Mesenteric fat pad (tissue), 1 donor: ENCODE measurements at places on chromosomes 2 and 18. TPM values are rescaled to one million over a fixed set of nuclear protein-coding genes. Genes with fewer than 3 reads are reported as not detected.

ALPP gene
- not detected for total RNA-seq

PJVK gene
- 2.1 TPM for total RNA-seq

KCNG2 gene
- 0.51 TPM for total RNA-seq

MSTN gene
- total RNA-seq, result 0.48 TPM

REG1B gene
- total RNA-seq, result 2.6 TPM

CCDC74A gene
- total RNA-seq, result 0.96 TPM

EPHA4 gene
- 23.1 TPM for total RNA-seq

C2orf78 gene
- total RNA-seq, result not detected

GPN1 gene
- total RNA-seq, result 23.1 TPM

PLGLB1 gene
- not detected for total RNA-seq

PCGF1 gene
- total RNA-seq, result 22.1 TPM

CACNB4 gene
- total RNA-seq, result 1.7 TPM

KRTCAP3 gene
- 0.48 TPM for total RNA-seq

- DNase-seq, result no peak
Measured at GRCh38 chr2:170024721-170025120, 153.2 kb upstream of the MYO3B start.

- DNase-seq, result peak; percentile 72
Measured at GRCh38 chr2:860259-860855, 90.3 kb upstream of the SNTG2 start.

GRCh38 chr2:50952596-50952995 lies 79.3 kb downstream of the NRXN1 start:
- DNase-seq, result no peak

DNA sequence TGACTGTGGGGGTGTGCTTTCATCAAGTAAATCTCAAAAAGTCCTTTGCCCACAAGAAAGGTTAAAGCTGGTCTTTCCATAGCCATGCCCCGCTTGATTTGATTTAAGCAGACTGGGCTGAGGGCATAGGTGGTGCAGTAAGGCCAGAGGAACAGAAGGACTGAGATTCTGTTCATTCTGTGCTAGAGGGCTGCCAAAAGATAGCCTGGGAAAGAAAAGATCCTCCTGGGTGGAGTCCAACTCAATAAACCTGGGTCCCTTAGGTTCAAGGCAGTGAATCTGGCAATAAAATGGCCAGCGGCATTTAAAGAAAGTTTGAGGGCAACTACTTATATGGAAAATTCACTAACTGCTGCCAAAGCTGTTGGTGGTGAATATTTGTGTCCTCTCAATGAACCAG lies 59.2 kb upstream of the MAP3K20 start:
- no peak for DNase-seq

- DNase-seq, result no peak
Measured at GRCh38 chr2:199458009-199458805, 468 bp upstream of the SATB2 start.

- DNase-seq, result no peak
Measured at GRCh38 chr18:12803069-12803936, 80.7 kb downstream of the PTPN2 start.

DNA sequence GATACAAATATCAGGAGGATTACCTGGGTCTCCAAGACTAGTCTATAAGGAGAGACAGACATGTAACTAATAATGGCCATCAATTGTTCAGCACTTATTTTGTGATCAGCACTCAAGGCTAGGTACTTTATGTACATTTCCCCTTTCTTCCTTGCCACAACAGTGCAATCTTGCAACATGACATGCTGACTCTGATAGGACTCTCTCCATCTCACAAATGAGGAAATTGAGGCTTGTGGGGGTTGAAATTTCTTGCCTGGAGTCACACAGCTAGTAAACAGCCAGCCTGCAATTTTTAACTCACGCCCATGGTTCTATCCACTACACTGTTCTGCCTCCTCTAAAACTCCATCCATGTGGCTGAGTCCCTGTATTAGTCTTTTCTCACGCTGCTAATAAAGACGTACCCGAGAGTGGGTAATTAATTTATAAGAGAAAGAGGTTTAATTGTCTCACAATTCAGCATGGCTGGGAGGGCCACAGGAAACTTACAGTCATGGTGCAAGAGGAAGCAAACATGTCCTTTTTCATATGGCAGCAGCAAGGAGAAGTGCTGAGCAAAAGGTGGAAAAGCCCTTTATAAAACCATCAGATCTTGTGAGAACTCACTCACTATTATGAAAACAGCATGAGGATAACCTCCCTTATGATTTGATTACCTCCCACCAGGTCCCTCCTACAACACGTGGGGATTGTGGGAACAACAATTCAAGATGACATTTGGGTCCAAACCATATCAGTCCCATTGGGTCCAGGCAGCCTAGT lies 302.4 kb downstream of the PLCL1 start:
- no peak for DNase-seq

GRCh38 chr2:231241755-231242507 lies 43.5 kb downstream of the ARMC9 start:
- no peak for DNase-seq

DNA sequence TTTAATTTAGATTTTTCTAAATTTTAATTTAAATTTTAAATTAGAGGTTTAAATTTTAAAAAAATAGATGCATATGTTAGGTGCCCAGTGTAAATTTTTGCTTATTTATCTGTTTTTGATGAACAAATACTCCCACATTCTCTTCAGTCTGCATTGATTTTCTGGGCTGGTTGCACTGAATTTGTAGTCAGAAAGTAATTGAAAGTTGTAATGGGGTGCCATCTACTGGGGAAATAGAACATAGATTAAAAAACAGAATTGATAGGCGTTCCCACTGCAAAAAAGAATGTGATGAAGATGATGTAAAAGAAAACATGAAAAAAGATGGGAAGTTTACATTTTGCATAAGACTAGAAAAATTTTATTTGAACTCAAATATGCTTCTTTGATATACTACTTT lies 51.7 kb upstream of the CCDC85A start:
- DNase-seq, result no peak

DNA sequence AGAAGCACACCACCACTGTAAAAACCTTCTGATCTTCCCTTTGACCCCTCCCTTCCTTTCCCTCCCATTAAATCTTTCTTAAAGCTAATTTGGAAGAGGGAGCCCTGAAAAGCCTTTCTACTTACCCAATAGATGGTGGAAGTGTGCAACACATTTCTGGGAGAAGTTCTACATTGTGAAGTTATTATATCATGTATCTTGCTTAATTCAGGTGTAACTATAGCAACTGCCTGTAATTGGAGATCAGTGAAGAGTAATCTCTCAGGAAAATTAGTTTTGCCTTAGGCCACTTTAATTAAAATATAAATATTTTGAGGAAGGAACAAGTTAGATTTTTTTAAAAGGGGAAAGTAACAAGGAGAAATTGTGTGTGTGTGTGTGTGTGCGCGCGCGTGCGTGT lies 266.0 kb downstream of the SH3BP4 start:
- no peak for DNase-seq

- DNase-seq, result no peak
Measured at GRCh38 chr18:59910967-59911366, 11.2 kb downstream of the PMAIP1 start.

DNA sequence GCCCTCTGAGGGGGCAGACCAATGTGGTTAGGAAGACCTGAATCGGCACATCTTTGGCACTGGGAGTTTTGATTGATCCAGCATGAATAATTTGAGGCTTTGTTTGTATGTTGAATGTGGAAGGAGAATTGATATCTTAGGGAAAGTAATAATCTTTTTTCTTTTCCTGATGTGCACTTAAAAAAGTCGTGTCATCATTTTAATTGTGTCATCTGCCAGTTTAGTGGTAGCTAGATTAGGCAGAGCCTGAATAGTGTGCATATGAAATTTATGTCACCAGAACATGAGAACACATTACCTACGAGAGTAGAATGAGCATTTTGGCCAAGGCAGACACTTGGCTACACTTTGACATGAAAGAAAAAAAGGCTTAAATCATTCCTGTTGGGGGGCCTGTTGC lies 79.5 kb downstream of the KIF5C start:
- no peak for DNase-seq

GRCh38 chr2:57510704-57511103 lies 535.9 kb upstream of the VRK2 start:
- no peak for DNase-seq
